Esophagus muscularis mucosa (tissue), 4 donors: ENCODE measurements at places on chromosomes 6 and 20. TPM values are rescaled to one million over a fixed set of nuclear protein-coding genes. Genes with fewer than 3 reads are reported as not detected.

DNA sequence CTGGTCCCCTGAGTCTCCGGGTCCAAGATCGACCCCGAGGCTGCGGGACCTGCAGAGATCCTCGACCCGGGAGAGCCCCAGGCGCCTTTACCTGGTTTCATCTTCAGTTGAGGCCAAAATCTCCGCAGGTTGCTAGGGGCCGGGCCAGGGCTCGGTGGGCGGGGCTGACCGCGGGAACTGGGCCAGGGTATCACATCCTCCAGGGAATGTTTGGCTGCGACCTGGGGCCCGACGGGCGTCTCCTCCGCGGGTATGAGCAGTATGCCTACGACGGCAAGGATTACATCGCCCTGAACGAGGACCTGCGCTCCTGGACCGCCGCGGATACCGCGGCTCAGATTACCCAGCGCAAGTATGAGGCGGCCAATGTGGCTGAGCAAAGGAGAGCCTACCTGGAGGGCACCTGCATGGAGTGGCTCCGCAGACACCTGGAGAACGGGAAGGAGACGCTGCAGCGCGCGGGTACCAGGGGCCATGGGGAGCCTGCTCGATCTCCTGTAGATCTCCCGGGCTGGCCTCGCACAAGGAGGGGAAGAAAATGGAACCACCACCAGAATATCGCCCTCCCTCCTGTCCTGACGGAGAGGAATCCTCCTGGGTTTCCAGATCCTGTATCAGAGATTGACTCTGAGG is 53.8 kb upstream of the POLR1H start:
- peaks cover 20% of the 10 kb centered on the region for H3K4me1 ChIP-seq
- peak overlapping the region; percentile 65 for H3K4me3 ChIP-seq
- no peak overlapping the region for H3K27ac ChIP-seq
- H3K27me3 ChIP-seq: peaks cover 47% of the 10 kb centered on the region
- no peaks in the 10 kb centered on the region for H3K36me3 ChIP-seq

GRCh38 chr20:64210656-64211369 is 44.7 kb upstream of the PCMTD2 start:
- H3K27me3 ChIP-seq: no peaks in the 10 kb centered on the region
- no peak overlapping the region for H3K4me3 ChIP-seq
- no peak for DNase-seq
- no peak overlapping the region for H3K27ac ChIP-seq
- no peaks in the 10 kb centered on the region for H3K36me3 ChIP-seq
- peaks cover 39% of the 10 kb centered on the region for H3K4me1 ChIP-seq

Gene ARMC12
- not detected for total RNA-seq

- H3K36me3 ChIP-seq: no peaks in the 10 kb centered on the region
- peaks cover 33% of the 10 kb centered on the region for H3K4me1 ChIP-seq
- H3K27me3 ChIP-seq: no peaks in the 10 kb centered on the region
- H3K4me3 ChIP-seq: no peak overlapping the region
Observed at GRCh38 chr20:47125508-47125757, 230.8 kb downstream of the EYA2 start.

DNA sequence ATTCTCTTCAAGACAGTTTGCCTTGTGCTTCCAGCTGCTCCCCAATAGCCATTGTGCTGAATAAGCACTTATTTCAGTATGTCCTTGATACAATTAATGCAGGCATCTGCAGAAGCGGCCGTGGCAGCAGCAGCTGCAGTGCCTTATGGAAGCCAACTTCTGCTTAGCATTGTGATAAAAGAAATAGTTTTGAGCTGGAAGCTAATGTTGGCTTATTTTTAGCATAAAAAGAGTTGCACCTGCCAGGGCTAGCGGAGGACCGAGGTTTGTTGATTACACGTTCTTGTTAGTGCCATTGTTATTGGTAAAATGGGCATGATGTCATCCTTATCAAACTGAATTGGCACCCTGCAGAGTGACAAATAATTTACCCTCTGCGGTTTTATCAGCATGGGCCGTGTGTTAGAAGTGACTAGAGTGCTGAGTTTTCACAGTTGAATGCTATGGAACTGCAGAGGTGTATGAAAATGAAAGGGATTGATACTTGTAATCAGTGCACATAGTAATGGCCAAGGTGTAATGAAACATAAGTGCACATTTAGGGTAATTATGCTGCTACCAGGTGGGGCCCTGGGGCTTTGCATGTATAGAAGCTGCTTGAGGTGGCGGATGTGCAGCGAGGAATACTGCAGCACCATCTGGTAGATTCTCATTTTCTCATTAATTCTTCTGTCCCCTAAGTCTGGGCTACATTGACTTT is 334.3 kb downstream of the CDKAL1 start:
- no peak overlapping the region for H3K4me3 ChIP-seq
- no peak overlapping the region for H3K27ac ChIP-seq
- no peaks in the 10 kb centered on the region for H3K27me3 ChIP-seq
- no peaks in the 10 kb centered on the region for H3K36me3 ChIP-seq
- H3K4me1 ChIP-seq: no peaks in the 10 kb centered on the region
- no peak for DNase-seq

DNA sequence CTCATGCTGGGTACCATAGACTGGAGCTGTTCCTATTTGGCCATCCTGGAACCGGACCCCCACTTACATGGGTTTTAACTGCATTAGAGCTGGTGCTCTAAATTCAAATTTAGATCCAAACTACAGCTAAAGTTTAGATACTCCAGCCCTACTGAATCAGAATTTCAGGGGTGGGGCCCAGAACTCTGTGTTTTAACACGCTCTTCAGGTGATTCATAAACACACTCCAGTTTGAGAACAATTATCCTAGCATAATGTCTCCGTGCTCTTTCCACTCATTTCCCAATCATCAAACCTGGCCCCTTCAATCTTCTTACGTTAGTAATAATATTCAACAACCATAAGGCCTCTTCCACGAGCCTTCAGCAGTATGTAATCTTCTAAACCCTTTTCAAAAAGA is 15.3 kb downstream of the TRPC4AP start:
- no peak overlapping the region for H3K27ac ChIP-seq
- H3K27me3 ChIP-seq: no peaks in the 10 kb centered on the region
- no peak for DNase-seq
- peaks cover 18% of the 10 kb centered on the region for H3K4me1 ChIP-seq
- H3K36me3 ChIP-seq: peaks cover 28% of the 10 kb centered on the region
- H3K4me3 ChIP-seq: no peak overlapping the region

DNA sequence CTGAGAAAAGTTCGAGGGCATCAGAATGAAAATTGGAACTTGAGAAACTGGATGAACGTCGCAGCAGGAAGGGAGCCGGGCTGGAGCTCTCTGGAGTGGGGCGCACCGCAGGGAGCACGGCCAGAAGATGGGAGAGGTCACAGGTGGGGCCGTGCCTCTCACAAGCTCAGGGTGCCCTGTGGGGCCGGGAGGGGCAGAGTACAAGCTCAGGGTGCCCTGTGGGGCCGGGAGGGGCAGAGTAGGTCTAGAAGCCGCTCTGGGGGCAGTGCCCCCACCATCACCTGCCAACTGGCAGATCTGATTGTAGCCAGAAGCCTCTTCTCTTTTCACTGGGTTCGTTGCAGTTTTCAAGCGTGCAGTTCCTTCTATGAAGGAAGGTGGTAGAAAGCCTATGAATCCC is 61.1 kb upstream of the SNX9 start:
- H3K27ac ChIP-seq: peak overlapping the region; percentile 5
- no peaks in the 10 kb centered on the region for H3K36me3 ChIP-seq
- no peak overlapping the region for H3K4me3 ChIP-seq
- no peaks in the 10 kb centered on the region for H3K27me3 ChIP-seq
- H3K4me1 ChIP-seq: peaks cover 41% of the 10 kb centered on the region

GRCh38 chr20:12969071-12969669 is 39.6 kb upstream of the SPTLC3 start:
- no peak for DNase-seq
- no peaks in the 10 kb centered on the region for H3K4me1 ChIP-seq
- no peak overlapping the region for H3K27ac ChIP-seq
- H3K27me3 ChIP-seq: no peaks in the 10 kb centered on the region
- H3K36me3 ChIP-seq: no peaks in the 10 kb centered on the region
- H3K4me3 ChIP-seq: no peak overlapping the region

Gene XKR7
- total RNA-seq: not detected
